ENCODE measurements at places on chromosomes 7 and 10.

- no peak for DNase-seq
Measured at GRCh38 chr10:33252794-33253203, 81.7 kb downstream of the NRP1 start.

GRCh38 chr7:155590215-155591018 lies 44.1 kb upstream of the CNPY1 start:
- DNase-seq: no peak

DNA sequence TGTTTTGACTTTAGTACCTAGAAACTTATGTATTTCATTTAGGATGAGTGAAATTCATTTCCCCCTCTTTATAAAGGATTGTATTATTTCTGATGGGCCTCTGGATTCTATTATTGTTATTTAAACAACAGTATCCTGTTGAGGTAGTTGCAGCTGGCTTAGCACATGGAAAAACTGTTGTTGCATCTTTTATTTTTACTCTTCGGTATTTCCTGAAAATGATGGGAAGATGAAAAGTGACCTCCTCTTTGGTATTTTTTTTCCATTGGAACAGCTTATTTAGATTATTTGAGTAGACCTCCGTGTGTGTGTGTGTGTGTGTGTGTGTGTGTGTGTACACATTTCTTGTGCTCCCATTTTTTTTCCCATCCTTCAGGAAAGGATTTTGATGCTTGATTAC lies 129.8 kb downstream of the PRKG1 start:
- DNase-seq: no peak

GRCh38 chr7:107179326-107180164 lies 10.7 kb downstream of the HBP1 start:
- DNase-seq: no peak

- DNase-seq: no peak
Measured at GRCh38 chr7:110090110-110090820, 1000.7 kb upstream of the LRRN3 start.

- DNase-seq: no peak
Measured at GRCh38 chr7:80816806-80817205, 102.0 kb downstream of the SEMA3C start.

DNA sequence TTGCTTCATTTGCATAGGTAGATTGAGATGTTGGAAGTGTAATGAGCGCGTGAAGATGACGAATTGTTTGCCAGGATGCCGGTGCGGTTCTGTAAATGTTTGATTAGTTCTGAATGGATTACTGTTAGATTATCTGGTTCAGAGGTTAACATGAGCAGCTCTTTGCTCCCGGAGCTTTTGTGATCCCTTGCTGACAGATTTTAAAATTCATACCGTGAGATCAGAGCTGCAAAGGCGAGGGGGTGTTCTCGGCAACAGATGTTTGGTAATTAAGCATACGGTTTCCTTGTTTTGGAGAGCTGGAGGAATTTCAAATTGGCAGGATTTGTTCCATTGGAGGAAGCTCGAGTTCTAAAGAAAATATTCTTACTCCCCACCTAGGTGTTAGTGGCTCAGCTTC lies 237.8 kb upstream of the GPR26 start:
- no peak for DNase-seq

- no peak for DNase-seq
Measured at GRCh38 chr10:52256832-52257691, 57.0 kb upstream of the DKK1 start.

DNA sequence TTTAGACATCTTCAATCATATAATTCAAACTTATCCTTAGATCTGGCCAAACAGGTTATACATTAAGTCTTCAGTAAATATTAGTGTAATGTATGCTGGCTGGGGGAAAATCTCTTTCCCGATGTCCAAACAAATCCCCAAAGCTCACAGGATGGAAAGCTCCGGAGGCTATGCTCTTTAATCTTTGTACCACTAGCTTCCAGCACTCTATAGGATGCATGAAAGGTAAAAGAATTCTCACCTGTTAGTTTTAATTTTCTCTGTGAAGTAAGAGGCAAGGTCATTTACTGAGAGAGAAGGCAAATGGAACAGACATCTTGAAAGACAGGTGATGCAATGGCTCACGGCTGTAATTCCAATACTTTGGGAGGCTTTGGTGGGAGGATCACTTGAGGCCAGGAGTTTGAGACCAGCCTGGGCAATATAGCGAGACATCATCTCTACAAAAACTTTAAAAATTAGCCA lies 99.8 kb upstream of the KIF5B start:
- no peak for DNase-seq

GRCh38 chr7:47473499-47474210 lies 108.3 kb downstream of the TNS3 start:
- no peak for DNase-seq

DNA sequence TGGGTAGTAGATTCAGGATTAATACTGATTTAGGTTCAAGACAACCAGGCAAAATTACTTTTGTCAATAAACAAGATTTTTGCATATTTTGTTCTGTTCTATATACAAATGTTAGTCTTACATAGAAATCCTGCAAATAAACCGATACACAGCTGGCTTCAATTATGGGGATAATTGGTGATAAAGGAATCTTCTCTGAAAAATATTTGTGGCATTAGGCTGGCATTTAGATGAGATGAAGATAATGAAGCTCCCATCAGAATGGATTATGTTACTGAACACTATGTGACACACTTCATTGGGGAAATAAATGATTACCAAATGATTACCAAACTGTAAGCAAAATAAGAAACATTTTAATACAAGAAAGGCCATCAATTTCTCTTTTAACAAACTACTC lies 65.8 kb downstream of the NT5C2 start:
- no peak for DNase-seq

DNA sequence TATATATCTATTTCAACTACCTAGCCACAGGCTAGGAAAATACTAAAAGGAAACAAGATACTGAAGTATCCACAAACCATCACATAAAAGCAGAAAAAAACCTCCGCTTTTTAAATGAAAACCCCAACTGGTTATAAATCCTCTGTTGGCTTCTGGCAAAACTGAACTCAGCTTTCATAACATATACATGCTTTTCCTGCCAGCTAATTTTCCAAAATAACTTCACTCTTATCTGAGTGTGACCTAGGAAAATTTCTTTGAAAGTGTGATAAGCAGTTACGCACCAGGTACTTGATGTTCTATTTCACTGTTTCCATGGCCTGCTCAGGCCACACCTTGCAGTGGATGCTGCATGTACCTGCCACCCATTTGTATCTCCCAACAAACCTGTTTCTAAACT lies 11.8 kb downstream of the FAM3C start:
- no peak for DNase-seq

DNA sequence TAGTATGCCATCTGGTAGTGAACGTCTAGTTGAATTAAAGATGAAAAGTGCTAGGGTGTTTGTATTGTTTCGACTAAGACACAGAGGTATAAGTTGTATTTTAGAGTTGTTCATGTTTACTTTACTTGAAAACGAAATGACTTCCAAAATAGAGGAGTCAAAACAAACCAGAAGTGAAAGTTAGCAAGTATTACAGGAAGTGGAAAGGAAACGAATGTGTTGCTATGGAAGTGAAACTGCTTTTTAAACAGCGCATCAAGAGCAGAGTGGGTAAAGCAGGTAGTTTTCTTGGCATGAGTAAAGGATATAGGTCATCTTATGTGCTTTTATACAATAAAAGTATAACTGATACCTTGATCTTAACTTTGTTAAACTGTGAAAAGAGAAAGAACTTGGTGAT lies 20.0 kb upstream of the GALNTL5 start:
- DNase-seq: no peak

DNA sequence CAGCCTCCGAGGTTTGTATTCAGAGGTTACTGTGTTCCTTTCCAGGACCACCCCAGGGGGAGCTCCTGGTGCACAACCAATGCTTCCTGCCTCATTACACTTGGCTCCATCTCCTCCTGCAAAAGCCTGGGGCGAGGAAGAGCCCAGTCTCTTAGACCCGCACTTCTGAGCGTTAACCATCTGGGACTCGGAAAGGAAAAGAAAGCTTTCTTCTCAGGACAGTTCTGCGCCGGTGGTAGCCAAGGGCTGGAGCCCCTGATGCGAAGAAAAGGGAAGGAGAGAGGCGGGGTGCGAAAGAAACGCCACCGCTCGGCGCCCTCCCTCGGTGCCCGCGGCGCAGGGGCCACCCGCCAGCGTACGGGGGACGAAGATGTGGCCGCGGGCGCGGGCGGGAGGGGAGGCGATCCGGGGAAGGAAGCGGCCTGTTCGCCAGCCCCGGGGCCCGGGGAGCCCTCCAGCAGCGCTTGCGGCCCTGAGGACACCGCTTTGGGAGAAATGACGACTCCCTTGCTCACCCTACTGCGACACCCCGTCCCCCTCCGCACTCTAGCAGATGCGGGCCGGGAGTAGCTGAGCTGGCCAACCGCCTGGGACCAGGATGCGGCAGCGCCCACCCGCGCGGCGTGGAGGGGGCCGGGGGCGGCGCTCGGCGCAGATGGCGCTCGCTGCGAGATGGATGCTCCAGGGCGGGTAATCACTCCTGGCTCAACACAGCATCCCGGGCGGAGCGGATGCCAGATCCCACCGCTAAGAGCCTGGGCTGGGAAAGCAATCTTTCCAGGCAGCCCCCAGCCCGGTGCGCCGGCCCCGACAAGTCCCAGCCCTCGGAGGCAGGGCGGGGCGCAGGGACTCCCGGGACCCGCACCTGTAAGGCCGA lies 1.3 kb downstream of the NRCAM start:
- no peak for DNase-seq

DNA sequence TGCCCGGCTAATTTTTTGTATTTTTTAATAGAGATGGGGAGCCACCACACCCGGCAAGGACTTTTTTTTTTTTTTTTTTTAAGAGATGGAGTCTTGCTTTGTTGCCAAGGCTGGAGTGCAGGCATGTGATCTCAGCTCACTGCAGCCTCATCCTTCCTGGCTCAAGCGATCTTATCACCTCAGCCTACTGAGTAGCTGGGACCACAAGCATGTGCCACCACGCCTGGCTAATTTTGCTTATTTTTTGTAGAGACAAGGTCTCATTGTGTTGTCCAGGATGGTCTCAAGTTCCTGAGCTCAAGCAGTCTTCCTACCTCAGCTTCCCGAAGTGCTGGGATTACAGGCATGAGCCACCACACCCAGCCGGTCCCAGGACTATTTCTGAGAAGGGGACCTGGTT lies 9.3 kb upstream of the MCU start:
- DNase-seq: no peak

- DNase-seq: no peak
Measured at GRCh38 chr7:30526163-30526562, 21.5 kb upstream of the GGCT start.

DNA sequence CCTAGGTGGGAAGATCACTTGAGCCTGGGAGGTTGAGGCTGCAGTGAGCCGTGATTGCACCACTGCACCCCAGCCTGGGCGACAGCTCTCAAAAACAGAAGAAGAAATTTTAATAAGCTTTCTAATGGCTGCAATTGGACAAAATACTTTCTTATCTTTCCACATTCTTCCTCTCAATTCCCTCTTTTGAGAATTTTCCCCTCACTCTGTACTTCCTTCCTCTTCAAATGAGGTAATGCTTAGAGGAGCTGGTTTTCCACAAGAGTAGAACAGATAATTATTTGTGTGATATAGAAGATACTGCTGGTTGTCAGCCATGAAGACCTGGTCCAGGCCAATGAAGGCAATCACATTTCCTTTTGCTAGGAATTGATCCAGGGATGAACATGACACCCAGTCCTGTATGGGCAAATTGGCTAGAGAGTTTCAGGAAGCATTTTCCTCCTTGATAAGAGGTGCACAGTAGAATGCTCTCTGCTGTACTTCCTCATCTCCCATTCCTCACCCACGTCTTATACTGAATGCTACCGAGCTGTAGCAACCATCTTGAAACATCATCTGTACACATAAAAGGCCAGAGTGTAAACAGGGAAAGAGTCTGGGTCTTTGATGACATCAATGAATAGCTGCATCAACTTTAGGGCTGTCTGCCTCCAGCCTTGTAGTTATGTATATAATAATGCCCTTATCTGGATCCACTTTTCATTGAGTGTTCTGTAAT lies 103.9 kb downstream of the CDK6 start:
- no peak for DNase-seq

DNA sequence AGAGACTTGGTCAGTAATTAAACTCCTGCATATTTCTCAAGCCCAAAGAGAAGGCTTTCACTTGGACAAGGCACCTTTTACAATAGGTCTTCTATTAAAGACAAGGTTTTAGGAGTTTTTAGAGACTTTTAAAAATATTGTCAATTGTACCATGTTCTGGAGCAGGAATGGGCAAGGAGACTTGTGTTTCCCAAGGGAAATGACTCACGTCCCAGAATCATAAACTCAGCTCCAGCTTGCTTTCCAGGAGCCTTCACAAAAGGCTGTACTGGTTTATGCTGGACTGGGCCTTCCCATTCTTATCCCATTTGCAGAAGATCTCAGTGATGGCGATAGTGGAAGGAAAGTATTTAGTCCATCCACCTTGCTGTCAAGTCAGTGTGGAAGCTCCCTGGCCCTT lies 7.8 kb upstream of the GLI3 start:
- DNase-seq: no peak

- DNase-seq: no peak
Measured at GRCh38 chr7:20514364-20514763, 101.1 kb upstream of the ABCB5 start.

- DNase-seq: no peak
Measured at GRCh38 chr10:29784175-29784773, 149.5 kb upstream of the SVIL start.

DNA sequence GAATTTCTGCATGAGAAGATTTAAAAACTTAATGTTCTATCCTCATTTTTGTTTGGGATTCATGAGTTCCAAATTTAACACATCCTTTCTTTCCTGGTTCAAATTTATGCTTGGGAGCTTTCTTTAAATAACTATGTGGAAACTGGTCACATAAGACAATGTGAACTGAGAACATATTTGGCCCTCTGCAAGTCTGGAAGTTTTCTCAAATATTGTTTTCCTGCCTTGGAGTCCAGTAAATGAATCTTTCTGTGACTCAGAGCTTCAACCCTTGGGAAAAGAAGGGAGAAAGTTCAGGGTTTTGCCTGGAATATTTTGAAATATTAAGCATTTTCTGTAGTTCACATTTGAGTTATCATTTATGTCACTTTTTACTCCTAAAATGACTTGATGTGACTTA lies 559.0 kb upstream of the NRP1 start:
- no peak for DNase-seq

- DNase-seq: no peak
Measured at GRCh38 chr10:20776384-20777118, 120.6 kb downstream of the NEBL start.

GRCh38 chr7:15853832-15854470 lies 167.5 kb upstream of the MEOX2 start:
- DNase-seq: no peak

DNA sequence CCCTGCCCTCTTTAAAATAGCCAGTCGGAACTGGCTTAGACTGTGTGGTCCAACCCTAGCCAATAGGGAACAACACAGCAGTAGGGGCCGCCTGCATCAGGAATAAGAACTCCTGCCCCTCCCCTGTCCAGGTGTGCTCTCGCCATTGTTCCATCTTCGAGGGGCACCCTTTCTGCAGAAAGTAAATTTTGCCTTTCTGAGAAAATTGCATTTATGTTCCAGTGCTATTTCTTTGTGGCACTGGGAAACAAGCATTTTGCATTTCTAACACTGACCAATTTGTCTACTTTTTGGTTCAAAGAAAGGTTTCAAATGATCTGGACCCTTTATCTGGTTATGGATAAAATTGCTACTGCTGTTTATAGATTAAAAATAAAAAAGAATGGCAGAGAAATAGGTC lies 90.2 kb upstream of the AGBL3 start:
- no peak for DNase-seq

- no peak for DNase-seq
Measured at GRCh38 chr7:84137812-84138211, 56.8 kb downstream of the SEMA3A start.
